Iris pigment epithelial cell (primary cell): ENCODE measurements at places on chromosomes 11 and 22.

GRCh38 chr22:17314487-17314886 is 54.8 kb upstream of the CECR2 start:
- no peak for DNase-seq

- peak; percentile 24 for DNase-seq
These were observed 571.4 kb downstream of the MIAT start for GRCh38 chr22:27228771-27229170.

GRCh38 chr11:117478926-117479325 is 151.3 kb downstream of the CEP164 start:
- DNase-seq: no peak

DNA sequence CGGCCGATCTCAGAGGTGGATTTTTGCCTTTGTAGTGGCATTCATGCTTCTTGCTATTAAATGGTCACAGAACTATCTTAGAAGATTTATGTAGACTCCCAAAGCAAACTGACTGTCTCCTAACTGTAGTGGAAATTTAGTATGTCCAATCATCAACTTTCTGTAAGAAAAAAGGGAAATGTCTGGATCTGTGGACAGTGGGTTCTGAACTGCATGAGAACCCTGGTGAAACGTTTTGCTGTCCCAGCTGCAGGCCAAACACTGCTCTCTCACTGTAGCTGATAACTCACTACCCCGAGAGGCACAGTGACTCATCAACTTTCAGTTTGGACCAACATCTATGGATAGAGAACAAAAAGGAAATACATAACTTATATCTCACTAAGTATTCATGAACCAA is 387.1 kb downstream of the SOX6 start:
- peak; percentile 91 for DNase-seq

GRCh38 chr11:27241311-27242122 is 121.5 kb downstream of the CCDC34 start:
- DNase-seq: peak; percentile 69

DNA sequence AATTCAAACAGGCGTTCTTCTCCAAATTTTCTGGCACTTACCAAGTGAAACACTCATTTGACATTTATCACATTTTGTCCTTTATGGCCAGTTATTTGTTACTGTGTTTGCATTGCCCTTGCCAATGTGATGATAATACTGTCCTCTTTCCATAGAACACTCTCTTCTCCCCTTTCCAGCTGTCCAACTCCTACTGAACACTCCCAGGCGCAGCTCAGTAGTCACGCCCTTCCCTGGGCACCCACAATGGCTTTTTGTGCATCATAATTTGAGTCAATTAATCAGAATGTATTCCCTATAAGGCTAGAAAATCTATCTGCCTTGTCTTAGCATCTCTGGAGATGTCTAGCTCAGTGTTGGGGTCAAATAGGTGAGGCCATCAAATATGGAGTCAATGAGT is 21.2 kb upstream of the B3GAT1 start:
- no peak for DNase-seq

DNA sequence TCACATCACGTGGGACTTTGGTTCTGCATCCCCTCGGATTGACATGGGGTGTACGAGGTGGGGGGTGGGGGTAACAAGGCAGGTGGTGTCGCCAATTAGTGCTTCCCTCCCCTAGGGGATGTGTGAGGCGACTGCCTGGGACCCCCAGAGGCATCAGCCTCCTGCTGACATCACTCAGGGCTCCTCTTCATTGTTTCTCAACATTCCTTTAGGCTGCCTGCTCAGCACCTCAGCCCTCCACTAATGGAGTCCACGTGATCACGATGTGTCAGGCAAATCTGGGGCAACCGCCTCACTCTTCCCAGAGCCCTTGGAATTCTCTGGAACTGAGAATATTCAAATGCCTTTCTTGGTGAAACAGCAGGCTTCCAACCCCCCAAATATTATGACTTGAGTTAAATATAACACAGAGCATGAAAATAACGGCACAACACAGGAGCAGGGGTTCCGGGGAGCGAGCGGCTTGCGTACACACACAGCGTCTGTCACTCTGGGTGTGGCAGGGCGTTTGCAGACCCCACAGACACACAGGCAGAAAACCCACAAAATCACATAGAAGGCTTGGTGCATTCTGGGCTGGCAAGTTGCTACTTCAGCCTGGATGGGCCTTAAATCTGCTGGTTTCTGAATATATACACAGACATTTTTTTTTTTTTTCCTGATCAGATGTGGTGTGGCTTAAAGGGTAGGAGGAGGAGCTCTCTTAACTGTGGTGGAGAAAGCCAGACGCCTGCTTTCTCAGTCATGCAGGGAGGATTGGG is 170.1 kb upstream of the CADM1 start:
- DNase-seq: no peak

- no peak for DNase-seq
These were observed 15.0 kb downstream of the SYTL2 start for GRCh38 chr11:85795712-85796487.

DNA sequence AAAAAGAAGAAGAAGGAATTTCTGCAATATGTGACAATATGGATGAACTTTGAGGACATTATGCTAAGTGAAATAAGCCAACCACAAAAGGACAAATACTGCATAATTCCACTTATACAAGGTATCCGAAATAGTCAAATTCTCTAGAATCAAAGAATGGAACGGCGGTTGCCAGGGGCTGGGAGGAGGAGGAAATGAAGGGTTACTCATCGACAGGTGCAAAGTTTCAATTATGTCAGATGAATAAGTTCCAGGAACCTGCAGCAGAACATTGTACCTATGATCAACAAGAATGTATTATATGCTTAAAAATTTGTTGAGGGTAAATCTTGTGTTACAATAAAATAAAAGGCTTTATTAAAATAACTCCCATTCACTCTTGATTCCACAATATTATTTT is 49.0 kb downstream of the SC5D start:
- DNase-seq: no peak

GRCh38 chr11:117916956-117917355 is 12.2 kb downstream of the TMPRSS13 start:
- DNase-seq: no peak

GRCh38 chr11:24885580-24886173 is 388.8 kb downstream of the LUZP2 start:
- no peak for DNase-seq

DNA sequence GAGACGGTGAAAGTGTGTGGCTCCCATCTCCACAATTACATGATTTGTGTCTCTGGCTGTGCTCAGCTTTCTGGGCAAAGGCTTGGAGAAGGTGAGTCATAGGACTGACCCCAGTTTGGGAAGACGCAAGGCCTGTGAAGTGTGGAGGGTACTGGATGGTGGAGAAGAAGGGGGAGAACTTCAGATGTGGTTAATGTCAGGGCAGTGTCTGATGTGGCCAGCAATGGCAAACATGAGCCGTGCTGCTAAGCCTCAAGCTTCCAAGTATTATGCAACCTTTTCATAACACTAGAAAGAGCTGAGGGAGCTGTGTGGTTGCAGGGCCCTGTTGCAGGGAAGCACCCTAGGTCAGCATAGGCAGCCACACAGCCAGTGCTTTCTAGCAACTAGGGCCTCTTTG is 110.9 kb downstream of the NTM start:
- DNase-seq: no peak

DNA sequence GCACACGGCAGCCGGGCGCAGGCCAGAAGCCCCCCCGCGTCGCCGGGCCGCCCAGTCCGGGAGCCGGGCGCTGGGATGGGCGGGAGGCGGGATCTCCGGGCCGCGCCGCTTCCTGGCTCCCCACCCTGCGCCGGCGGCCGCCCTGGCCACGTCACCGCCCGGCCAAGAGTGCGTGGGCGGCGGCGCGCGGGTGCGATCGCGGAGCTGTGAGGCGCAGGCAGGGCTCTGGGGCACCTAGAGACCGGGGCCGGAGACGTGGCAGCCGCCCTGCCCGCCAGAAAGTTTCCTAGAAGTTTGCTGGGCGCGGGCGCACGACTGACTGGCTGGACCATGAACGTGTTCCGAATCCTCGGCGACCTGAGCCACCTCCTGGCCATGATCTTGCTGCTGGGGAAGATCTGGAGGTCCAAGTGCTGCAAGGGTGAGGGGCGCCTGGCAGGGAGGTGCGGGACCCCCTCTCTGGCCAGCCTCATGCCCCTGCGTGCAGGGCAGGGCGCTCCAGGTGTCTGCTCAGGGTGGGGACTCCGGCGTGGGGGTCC is at the start of gene KDELR3:
Gene KDELR3, plus strand, starts transcription at position 193 of the 539 bp plus-strand sequence. Its CDS starts 138 bp downstream, at position 331.
- peak; percentile 76 for DNase-seq

GRCh38 chr11:64369440-64370421 is 10.8 kb downstream of the RPS6KA4 start:
- DNase-seq: no peak
